ENCODE measurements at places on chromosomes 7 and 10. TPM values are rescaled to one million over a fixed set of nuclear protein-coding genes. Genes with fewer than 3 reads are reported as not detected.

The PKD2L1 gene
- total RNA-seq: not detected

GRCh38 chr10:29837586-29837985 is 202.8 kb upstream of the SVIL start:
- no peak overlapping the region for H3K27ac ChIP-seq
- H3K27me3 ChIP-seq: no peaks in the 10 kb centered on the region
- no peaks in the 10 kb centered on the region for H3K36me3 ChIP-seq
- no peak overlapping the region for H3K4me3 ChIP-seq

The TDRD1 gene
- 0.53 TPM for total RNA-seq

GRCh38 chr10:14374745-14375445 is 44.2 kb upstream of the FRMD4A start:
- no peak overlapping the region for H3K27ac ChIP-seq
- H3K4me3 ChIP-seq: no peak overlapping the region
- no peaks in the 10 kb centered on the region for H3K36me3 ChIP-seq
- no peaks in the 10 kb centered on the region for H3K4me1 ChIP-seq
- no peaks in the 10 kb centered on the region for H3K27me3 ChIP-seq
- no peak for DNase-seq

DNA sequence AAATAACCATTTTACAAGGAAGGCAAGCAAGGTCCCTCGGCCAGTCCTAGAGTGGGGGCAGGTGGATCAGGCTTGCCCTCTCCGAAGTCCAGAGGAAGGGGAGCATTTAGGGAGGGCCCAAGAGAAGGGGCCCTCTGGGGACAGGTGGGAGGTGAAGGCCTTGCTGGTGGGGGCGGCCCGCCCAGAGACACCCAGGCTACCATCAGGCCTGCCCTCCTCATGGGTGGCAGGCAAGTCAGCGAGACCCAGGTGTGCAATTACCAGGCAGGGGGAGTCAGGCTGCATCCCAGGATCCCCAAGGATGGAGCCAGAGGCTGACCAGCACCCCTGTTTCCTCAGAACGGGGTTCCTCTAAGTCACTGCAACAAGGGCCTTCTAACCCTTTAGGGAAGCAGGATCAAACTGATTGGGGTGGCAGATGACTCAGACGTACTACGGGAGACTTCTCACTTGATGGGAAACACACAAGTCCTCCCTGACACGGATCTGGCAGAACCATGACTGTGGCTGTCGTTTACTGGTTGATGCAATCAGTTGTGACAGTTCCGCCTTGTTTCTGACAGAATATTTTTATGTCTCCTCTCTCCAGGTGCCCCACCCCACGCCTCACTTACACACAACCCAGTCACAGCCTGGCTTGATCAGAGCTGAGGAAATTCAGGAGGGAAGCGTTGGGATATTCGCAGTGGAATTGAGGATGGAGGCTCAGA is 8.2 kb downstream of the LOXL4 start:
- H3K27me3 ChIP-seq: no peaks in the 10 kb centered on the region
- no peaks in the 10 kb centered on the region for H3K4me1 ChIP-seq
- peaks cover 4% of the 10 kb centered on the region for H3K36me3 ChIP-seq
- H3K27ac ChIP-seq: no peak overlapping the region
- DNase-seq: no peak

The FAM25A gene
- total RNA-seq: not detected

The SHH gene
- 0.11 TPM for total RNA-seq

The OR2A42 gene
- total RNA-seq: not detected

The UCMA gene
- not detected for total RNA-seq

The CLEC5A gene
- total RNA-seq: 0.64 TPM

The GPRIN2 gene
- 6.3 TPM for total RNA-seq

DNA sequence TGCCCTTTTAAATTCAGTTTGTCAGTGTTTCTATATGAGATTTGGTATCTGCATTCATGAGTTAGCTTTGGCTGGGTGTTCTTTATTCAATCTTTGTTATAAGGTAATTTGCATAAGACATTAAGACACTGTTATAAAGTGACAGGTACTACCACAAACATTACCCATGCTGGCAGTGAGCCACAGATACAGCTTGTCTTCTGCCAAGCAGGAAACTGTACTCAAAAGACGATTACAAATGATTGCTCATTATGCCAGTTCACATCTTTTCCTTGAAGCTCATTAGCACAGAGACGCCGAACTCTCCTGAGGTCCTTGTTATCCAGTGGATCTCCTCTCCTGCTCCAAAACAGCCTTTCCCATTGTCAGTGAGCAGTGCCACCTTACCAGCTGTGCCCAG is 30.4 kb downstream of the AMPH start:
- H3K27me3 ChIP-seq: no peaks in the 10 kb centered on the region
- H3K4me1 ChIP-seq: no peaks in the 10 kb centered on the region
- DNase-seq: no peak
- H3K27ac ChIP-seq: no peak overlapping the region
- H3K4me3 ChIP-seq: no peak overlapping the region

DNA sequence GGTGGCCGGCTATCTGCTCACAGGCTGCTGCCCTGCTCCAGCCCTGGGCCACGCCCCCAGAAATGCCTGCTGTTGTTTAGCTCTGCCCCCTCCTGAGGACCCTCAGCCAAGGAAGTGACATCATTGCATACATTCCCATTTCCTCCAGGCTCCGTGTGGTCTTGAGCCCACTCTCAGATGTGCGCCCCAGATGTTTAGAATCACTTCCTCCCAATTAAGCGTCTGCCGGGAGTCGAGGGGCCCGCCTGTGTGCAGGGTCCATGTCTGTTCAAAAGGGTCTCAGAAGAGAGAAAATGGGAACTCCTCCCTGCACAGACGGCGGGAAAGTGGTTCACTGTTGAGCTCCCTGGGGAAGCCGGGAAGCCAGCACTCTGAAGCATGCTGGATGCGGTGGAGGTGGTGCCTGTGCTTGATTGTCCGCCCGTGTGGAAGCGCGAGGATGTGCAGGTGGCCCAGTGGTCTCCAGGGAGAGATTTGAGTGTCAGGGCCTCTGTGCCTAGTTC is 116.9 kb upstream of the PPIF start:
- H3K4me1 ChIP-seq: no peaks in the 10 kb centered on the region
- H3K36me3 ChIP-seq: peaks cover 24% of the 10 kb centered on the region

DNA sequence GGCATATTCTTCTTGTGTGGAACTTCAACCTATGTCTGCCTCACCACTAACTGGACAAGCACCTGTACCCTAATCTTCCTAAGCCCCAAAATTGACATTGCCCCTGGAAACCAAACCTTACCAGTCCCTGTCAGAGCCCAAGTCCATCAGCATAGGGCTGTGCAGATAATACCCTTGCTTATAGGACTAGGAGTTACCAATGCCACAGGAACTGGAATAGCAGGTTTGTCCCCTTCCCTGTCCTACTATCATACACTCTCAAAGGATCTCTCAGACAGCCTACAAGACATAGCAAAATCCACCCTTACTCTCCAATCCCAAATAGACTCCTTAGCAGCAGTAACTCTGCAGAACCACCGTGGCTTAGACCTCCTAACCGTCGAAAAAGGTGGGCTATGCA is 19.8 kb downstream of the ZNF107 start:
- no peak for DNase-seq
- H3K4me3 ChIP-seq: no peak overlapping the region
- H3K4me1 ChIP-seq: no peaks in the 10 kb centered on the region
- H3K27me3 ChIP-seq: no peaks in the 10 kb centered on the region
- no peak overlapping the region for H3K27ac ChIP-seq
- H3K36me3 ChIP-seq: peaks cover 48% of the 10 kb centered on the region

GRCh38 chr10:133231244-133231945 is 1.4 kb downstream of the UTF1 start:
- H3K4me3 ChIP-seq: no peak overlapping the region
- DNase-seq: no peak
- H3K27ac ChIP-seq: no peak overlapping the region
- H3K27me3 ChIP-seq: peaks cover 8% of the 10 kb centered on the region
- no peaks in the 10 kb centered on the region for H3K36me3 ChIP-seq
- H3K4me1 ChIP-seq: no peaks in the 10 kb centered on the region

The TUBAL3 gene
- not detected for total RNA-seq
